ENCODE measurements at places on chromosomes 3 and 15. TPM values are rescaled to one million over a fixed set of nuclear protein-coding genes. Genes with fewer than 3 reads are reported as not detected.

- no peak overlapping the region for H3K27ac ChIP-seq
- peaks cover 3% of the 10 kb centered on the region for H3K36me3 ChIP-seq
- H3K4me1 ChIP-seq: peaks cover 10% of the 10 kb centered on the region
Measured at GRCh38 chr15:52496776-52497470, 31.8 kb downstream of the MYO5A start.

DNA sequence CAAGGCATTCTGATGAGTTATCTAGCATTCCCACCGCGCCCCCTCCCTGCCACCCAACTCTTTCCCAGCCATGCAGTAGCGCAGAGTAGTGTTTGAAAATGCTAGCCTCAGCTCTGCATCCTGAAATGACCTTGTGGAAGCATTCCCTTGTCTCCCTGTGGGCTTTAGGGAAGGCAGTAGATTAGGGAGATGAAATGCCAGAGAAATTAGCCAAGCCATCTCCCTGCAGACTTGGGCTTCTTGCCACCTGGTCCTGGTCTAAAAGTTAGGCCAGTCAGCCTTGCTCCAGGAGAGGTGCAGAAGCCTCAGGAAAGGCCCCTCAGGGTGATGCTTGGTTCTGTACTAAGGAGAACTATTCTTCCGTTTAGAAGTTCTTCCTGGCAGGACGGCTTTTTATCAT is 231.2 kb downstream of the CACNA2D3 start:
- DNase-seq: no peak
- no peak overlapping the region for H3K27ac ChIP-seq
- H3K4me3 ChIP-seq: no peak overlapping the region
- no peaks in the 10 kb centered on the region for H3K27me3 ChIP-seq
- H3K4me1 ChIP-seq: no peaks in the 10 kb centered on the region

DNA sequence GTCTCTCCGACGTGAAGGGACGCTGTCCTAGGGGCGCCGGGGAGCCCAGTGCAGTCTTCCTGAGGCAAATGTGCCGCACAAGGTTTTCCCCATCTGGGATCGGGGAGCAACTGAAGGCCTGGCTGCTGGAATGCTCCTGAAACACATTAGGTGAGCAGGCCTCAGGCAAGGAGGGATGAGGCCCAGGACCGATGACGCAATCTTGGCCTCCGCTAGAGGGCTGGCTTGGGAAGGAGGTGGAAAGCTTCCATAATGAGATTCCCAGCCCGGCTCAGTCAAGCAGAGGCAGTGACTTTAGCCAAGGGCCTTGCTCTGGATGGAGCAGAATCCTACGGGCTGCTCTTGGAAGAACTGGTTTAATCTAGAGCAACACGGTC is 50.8 kb downstream of the CPN2 start:
- peaks cover 20% of the 10 kb centered on the region for H3K27me3 ChIP-seq
- DNase-seq: no peak
- H3K4me3 ChIP-seq: peak overlapping the region; percentile 2
- no peak overlapping the region for H3K27ac ChIP-seq

- H3K4me3 ChIP-seq: no peak overlapping the region
- no peak for DNase-seq
- peaks cover 12% of the 10 kb centered on the region for H3K27me3 ChIP-seq
Measured at GRCh38 chr3:171591070-171591469, 130.9 kb upstream of the TNIK start.

GRCh38 chr15:80580106-80580505 is 115.0 kb upstream of the ABHD17C start:
- no peak overlapping the region for H3K4me3 ChIP-seq
- H3K4me1 ChIP-seq: no peaks in the 10 kb centered on the region
- H3K27me3 ChIP-seq: peaks cover 2% of the 10 kb centered on the region
- no peak overlapping the region for H3K27ac ChIP-seq
- DNase-seq: no peak

GRCh38 chr3:183884097-183884426 is 618 bp downstream of the PARL start:
- peaks cover 28% of the 10 kb centered on the region for H3K4me1 ChIP-seq
- H3K4me3 ChIP-seq: peak overlapping the region; percentile 97
- H3K36me3 ChIP-seq: peaks cover 8% of the 10 kb centered on the region

DNA sequence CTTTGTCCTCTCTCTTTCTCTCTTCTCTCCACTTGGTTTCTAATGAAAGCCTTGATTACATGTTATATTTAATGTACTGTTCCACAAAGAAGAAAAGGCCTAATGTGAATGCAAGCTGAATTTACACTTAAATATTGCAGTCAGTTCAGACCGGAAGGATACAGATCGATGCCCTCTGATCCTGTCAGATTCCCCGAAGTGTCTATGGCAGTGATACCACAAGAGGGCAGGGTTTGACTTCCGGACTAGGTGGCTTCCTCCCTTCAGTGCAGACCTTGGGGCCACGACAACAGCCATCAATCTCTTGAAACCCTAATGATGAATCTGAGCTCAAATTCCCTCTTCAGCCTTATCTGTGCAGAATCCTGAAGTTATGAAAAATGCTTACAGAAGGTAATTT is 29.5 kb downstream of the AGTR1 start:
- no peak overlapping the region for H3K27ac ChIP-seq
- no peak overlapping the region for H3K4me3 ChIP-seq
- DNase-seq: peak; percentile 42
- no peaks in the 10 kb centered on the region for H3K27me3 ChIP-seq

GRCh38 chr3:184685646-184686045 is 26.2 kb downstream of the MAGEF1 start:
- H3K27me3 ChIP-seq: peaks cover 9% of the 10 kb centered on the region
- no peak overlapping the region for H3K4me3 ChIP-seq
- peaks cover 14% of the 10 kb centered on the region for H3K4me1 ChIP-seq
- no peaks in the 10 kb centered on the region for H3K36me3 ChIP-seq
- H3K27ac ChIP-seq: no peak overlapping the region
- DNase-seq: no peak

GRCh38 chr3:59052803-59053411 is 3.1 kb upstream of the CFAP20DC start:
- peak; percentile 46 for DNase-seq
- H3K27ac ChIP-seq: no peak overlapping the region
- no peak overlapping the region for H3K4me3 ChIP-seq
- no peaks in the 10 kb centered on the region for H3K27me3 ChIP-seq
- no peaks in the 10 kb centered on the region for H3K36me3 ChIP-seq
- peaks cover 12% of the 10 kb centered on the region for H3K4me1 ChIP-seq

- no peak overlapping the region for H3K27ac ChIP-seq
- H3K4me1 ChIP-seq: no peaks in the 10 kb centered on the region
- H3K4me3 ChIP-seq: no peak overlapping the region
- H3K36me3 ChIP-seq: no peaks in the 10 kb centered on the region
- H3K27me3 ChIP-seq: no peaks in the 10 kb centered on the region
- no peak for DNase-seq
Measured at GRCh38 chr3:65979162-65979561, 59.6 kb downstream of the MAGI1 start.

DNA sequence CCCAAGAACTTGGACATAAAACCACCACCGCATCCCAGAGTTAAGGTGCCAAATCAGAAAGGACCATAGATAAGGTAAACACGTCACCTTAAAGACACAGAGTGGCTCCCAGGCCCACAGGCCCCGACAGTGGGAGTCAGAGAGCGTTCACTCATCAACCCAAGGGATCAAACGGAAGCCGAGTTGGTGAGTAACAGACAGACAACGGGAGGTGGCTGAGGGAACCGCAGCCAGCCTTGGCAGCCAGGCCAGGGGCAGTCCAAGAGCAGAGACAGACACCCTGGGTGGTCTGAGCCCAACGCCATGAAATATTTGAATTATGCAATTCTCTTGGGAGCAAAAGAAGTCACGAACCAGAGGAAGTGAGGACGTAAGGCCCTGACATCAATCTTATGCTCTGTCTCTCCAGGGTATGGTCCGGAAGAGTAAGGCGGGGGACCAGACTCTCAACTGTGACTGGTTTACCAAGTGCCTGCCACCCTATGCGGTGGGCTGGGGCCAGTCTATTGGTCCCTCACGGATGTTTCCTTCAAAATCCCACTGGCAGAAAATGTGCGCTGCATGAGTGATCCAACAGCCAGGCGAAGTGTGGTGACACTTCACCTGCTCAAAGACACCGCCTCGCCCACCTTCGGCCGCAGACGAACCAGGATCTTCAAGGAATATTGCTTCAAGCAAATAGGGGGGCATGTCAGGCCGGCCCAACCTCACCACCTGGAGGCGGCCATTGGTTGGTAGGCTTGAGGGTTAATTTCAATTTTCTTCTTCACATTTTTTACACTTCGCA is 34.3 kb downstream of the TMEM44 start:
- H3K4me1 ChIP-seq: peaks cover 5% of the 10 kb centered on the region
- H3K27ac ChIP-seq: no peak overlapping the region
- no peaks in the 10 kb centered on the region for H3K36me3 ChIP-seq
- H3K27me3 ChIP-seq: no peaks in the 10 kb centered on the region
- DNase-seq: no peak

- no peak overlapping the region for H3K27ac ChIP-seq
- H3K36me3 ChIP-seq: no peaks in the 10 kb centered on the region
- peaks cover 9% of the 10 kb centered on the region for H3K27me3 ChIP-seq
- no peak overlapping the region for H3K4me3 ChIP-seq
- DNase-seq: peak; percentile 8
Measured at GRCh38 chr15:31039961-31040360, 48.5 kb upstream of the MTMR10 start.

DNA sequence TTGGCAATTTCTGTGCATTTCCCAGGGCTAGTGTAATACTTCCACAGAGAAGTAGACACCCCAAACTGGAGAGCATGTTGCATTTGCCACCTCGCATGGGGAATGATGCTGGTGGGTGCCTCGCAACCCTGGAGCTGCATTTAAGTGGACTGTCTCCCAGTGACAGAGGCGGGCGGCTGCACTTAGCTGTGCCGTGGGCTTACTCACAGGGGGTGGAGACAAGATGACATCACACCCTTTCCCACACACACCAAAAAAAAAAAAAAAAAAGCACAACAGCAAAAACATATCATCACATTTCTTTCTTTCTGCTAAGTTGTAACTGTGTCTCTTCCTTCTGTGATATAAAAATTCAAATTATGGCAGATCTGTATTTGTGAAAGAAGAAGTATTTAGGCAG is at the start of gene ABI3BP:
Gene ABI3BP, minus strand, starts transcription at position 113 of the 400 bp plus-strand sequence. Its CDS starts 37 bp downstream, at position 76.
- H3K4me1 ChIP-seq: no peaks in the 10 kb centered on the region
- no peak within 1 kb of the TSS for H3K4me3 ChIP-seq
- peaks cover 12% of the 10 kb centered on the region for H3K27me3 ChIP-seq

- H3K36me3 ChIP-seq: no peaks in the 10 kb centered on the region
- no peaks in the 10 kb centered on the region for H3K4me1 ChIP-seq
- H3K4me3 ChIP-seq: no peak overlapping the region
- H3K27ac ChIP-seq: no peak overlapping the region
- no peaks in the 10 kb centered on the region for H3K27me3 ChIP-seq
Measured at GRCh38 chr3:101701696-101702634, 15.4 kb upstream of the RPL24 start.

GRCh38 chr3:9064850-9065249 is 101.6 kb upstream of the RAD18 start:
- no peak for DNase-seq
- no peak overlapping the region for H3K27ac ChIP-seq
- H3K4me1 ChIP-seq: no peaks in the 10 kb centered on the region
- no peak overlapping the region for H3K4me3 ChIP-seq
- no peaks in the 10 kb centered on the region for H3K36me3 ChIP-seq
- H3K27me3 ChIP-seq: no peaks in the 10 kb centered on the region

GRCh38 chr15:81939604-81940440 is 106.0 kb downstream of the MEX3B start:
- H3K27ac ChIP-seq: no peak overlapping the region
- H3K4me1 ChIP-seq: no peaks in the 10 kb centered on the region
- peaks cover 3% of the 10 kb centered on the region for H3K27me3 ChIP-seq
- no peaks in the 10 kb centered on the region for H3K36me3 ChIP-seq
- no peak overlapping the region for H3K4me3 ChIP-seq

DNA sequence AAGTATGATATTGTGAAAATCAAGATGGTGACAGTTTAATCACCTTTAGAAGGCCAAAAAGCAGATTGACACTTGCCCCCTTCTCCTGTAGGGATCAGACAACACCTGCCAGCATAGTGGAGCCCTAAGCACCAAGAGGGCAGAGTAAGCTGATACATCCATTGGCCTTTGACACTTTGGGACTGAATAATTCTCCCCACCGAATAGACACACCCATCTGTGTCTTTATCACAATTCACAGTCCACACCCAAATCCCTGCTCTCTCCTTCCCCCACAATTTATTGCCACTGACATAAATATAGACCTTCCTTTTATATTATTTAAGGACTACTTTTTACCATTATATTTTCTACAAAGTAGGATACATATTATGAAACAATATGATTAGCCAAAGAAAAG is 3.1 kb upstream of the WDR49 start:
- H3K4me1 ChIP-seq: no peaks in the 10 kb centered on the region
- H3K36me3 ChIP-seq: no peaks in the 10 kb centered on the region
- no peak for DNase-seq
- H3K4me3 ChIP-seq: no peak overlapping the region
- H3K27me3 ChIP-seq: no peaks in the 10 kb centered on the region

DNA sequence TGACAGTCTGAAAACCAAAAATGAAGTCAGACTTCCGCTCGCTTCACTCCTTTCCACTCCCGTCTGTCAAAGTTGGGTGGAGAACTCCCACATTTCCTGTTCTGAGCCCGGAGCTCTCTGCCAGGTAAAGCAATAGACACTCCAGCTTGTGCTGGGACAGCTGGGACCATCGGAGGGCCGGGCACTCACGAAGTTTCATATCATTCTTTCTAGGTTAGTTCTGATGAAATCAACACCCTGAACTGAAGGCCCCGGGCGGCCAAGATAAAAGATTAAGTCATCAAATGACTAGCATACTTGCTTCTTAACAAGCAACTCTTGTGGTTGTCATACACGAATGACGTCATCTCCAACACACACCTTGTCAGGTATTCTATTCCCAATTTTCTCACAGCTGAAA is 42.1 kb downstream of the MAGI1 start:
- no peaks in the 10 kb centered on the region for H3K4me1 ChIP-seq
- no peak for DNase-seq
- no peak overlapping the region for H3K27ac ChIP-seq
- no peaks in the 10 kb centered on the region for H3K27me3 ChIP-seq

GRCh38 chr3:71657831-71658530 is 67.2 kb downstream of the EIF4E3 start:
- H3K27ac ChIP-seq: no peak overlapping the region
- H3K36me3 ChIP-seq: no peaks in the 10 kb centered on the region
- H3K27me3 ChIP-seq: no peaks in the 10 kb centered on the region
- no peak overlapping the region for H3K4me3 ChIP-seq
- peaks cover 20% of the 10 kb centered on the region for H3K4me1 ChIP-seq
- no peak for DNase-seq

DNA sequence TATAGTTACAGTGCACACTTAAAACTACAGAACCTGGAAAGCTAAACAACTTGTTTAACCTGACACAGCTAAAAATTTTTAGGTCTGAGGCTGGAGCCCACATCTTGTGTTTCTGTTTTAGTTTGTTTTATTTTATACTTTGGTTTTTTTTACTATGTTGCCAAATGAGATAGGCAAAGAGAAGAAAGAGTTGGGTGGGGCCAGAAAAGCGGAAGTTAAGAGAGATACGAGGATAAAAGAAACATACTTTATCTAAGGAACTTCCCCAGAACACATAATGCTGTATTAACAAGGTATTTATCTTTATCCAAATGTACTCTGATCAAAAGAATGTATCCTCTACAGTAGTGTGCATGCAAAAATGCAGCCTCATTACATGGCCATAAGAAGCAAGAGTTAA is 1145.7 kb downstream of the EPHA3 start:
- H3K4me1 ChIP-seq: no peaks in the 10 kb centered on the region
- H3K36me3 ChIP-seq: no peaks in the 10 kb centered on the region
- DNase-seq: no peak
- H3K27me3 ChIP-seq: no peaks in the 10 kb centered on the region
- no peak overlapping the region for H3K27ac ChIP-seq
- H3K4me3 ChIP-seq: no peak overlapping the region

The CLRN1 gene
- total RNA-seq: not detected

The KBTBD12 gene
- not detected for total RNA-seq

The GLT8D1 gene
- total RNA-seq: 38.2 TPM

The ADAMTS7 gene
- not detected for total RNA-seq

The HHATL gene
- not detected for total RNA-seq

The NANOGP8 gene
- not detected for total RNA-seq

The NOX5 gene
- not detected for total RNA-seq

The NEO1 gene
- total RNA-seq: 0.78 TPM

The SLC6A20 gene
- total RNA-seq: not detected

The SAMMSON gene
- not detected for total RNA-seq

The RETNLB gene
- total RNA-seq: not detected
